ENCODE measurements at places on chromosomes 5 and 9.

DNA sequence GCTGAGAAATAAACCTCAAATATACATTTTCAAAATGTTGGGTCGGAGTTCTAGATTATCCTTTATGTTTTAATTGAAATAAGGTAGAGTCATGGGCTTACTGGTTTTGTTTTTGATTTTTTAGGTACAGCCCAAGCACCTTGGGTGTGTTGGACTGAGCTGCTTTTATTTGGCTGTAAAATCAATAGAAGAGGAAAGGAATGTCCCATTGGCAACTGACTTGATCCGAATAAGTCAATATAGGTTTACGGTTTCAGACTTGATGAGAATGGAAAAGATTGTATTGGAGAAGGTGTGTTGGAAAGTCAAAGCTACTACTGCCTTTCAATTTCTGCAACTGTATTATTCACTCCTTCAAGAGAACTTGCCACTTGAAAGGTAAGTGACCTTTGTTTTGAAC, 3.6 kb downstream of the CCNG1 start:
- DNase-seq = no peak

- DNase-seq = no peak
Measured at GRCh38 chr5:14851050-14851419, 20.5 kb downstream of the ANKH start.

GRCh38 chr5:142492781-142493281, 168.0 kb upstream of the SPRY4 start:
- DNase-seq = no peak

- DNase-seq = peak; percentile 75
Measured at GRCh38 chr9:131270171-131271015, 5.9 kb downstream of the FAM78A start.

DNA sequence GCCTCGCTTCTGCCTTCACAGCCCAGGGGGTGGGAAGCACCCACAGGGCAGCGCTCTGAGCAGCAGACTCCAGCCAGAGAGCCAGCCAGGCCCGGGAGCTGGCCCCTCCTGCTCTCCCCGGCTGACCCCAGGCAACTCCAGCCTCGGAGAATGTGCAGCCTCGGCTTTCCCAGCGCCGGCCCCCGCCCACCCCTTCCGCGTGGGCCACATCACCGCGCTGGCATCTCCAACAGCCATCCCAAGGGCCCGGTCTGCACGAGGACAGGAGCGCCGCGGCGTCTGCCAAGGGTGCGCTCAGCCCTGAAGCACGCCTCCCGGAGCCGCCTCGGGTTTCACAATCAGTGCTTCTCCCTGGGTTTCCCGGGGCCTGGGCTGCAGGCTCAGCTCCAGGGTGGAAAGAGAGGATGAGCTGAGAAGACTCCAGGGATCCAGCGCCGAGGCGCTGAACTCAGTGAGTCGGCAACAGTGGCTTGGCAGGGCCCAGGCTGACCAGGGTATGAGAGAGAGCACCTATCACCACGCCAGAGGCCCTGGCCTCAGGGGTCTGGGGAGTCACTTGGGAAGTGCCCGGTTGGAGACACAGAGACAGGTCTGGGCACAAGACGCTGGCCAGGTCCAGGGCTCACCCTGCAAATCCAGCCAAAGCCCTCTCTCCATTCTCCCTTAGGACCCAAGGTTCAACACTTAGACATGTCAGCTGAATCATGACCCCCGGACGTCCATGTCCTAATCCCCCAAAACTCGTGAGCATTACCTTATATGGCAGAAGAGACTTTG, 79.6 kb downstream of the ADAMTS2 start:
- DNase-seq = no peak

DNA sequence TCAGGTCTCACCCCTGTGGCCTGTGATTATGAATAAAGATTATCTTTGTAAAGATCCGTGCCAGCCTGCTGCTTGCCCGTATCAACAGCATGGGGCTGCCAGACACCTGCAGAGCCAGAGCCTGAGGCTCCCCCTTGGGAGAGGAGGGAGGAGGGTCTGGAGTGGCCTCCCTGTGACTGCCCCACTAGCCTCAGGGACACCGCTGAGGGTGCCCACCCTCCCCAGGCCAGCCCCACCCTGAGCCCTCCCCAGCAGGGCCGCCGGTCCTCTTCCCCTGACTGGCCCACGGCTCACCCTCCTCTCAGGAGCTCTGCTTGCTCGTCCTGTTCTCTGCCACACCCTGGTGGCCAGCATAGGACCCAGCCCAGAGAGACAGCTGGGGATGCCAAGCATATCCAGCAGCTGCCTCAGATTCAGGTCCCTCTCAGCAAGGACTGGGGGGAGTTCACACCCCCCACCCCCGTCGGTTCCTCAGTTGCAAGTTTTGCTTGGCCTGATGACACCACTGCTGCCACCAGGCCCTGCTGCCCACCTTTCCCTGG, 1.9 kb downstream of the SSNA1 start:
- DNase-seq = no peak

- DNase-seq = no peak
Measured at GRCh38 chr5:54390015-54390414, 65.5 kb upstream of the HSPB3 start.

- DNase-seq = no peak
Measured at GRCh38 chr5:124438903-124439281, 307.5 kb downstream of the ZNF608 start.

GRCh38 chr5:153400931-153401330, 89.5 kb upstream of the GRIA1 start:
- DNase-seq = no peak

DNA sequence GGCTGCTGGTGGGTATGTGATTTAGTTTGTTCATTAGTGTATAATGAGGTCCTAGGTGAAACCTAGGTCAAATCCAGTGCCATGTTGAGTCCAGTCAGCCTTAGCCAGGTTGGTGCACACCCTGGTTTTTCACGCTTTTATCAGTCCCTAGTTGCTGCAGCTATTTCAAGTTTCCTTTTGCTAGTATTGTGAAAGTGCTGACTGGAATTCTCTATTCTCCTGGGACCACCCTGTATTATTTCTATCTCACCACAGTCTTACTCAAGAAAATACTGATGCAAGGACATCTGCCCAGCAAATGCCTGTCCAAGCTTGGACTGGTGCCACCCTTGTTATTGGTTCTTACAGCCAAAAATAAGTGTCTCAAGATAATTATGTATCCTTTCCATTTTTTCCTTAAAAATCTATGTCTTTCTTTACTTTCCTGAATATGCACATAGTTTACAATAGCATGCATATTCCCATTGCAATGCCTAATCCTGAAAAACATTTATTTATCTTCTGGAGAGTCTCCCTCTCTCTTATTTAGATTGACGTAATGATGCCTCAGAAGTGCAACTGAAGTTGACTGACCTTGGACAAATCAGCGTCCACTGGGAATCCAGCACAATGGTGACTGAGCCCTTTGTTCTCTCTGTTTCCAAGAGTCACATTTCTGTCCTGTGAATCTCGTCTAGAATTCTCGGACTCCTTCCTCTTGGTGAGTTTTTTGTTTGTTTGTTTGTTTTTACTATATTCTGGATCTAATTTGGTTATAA, 1075.0 kb downstream of the CDH9 start:
- no peak for DNase-seq

DNA sequence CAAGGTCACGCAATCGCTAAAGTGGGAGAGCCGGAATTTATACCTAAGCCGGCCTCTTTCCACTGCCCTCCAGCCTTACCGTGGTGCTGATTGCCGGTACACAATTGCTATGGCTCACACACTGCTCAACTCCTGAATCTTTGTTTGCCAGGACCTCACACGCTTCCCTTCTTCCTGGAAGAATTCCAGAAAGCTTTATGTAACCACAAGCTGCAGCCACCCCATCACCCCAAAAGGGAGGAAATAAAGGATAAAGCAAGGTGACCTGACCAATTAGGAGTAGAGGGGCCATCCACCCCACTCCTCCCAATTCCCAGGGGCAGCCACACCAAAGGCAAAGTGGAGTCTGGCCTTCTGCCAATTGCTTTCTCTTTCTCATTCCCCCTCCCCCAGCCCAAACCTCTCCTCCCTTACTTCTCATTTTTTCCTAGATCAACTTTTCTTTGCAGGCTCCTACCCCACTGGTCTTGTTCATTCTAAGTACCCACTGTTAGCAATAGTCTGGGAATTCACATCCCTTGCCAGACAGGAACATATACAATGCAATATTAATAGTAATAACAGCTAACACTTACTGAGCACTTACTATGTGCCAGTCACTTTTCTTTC, 18.0 kb upstream of the CDC23 start:
- DNase-seq = no peak

GRCh38 chr5:38734353-38734752, 111.5 kb upstream of the OSMR start:
- no peak for DNase-seq

GRCh38 chr9:35364817-35365585, 124.9 kb upstream of the RUSC2 start:
- no peak for DNase-seq

DNA sequence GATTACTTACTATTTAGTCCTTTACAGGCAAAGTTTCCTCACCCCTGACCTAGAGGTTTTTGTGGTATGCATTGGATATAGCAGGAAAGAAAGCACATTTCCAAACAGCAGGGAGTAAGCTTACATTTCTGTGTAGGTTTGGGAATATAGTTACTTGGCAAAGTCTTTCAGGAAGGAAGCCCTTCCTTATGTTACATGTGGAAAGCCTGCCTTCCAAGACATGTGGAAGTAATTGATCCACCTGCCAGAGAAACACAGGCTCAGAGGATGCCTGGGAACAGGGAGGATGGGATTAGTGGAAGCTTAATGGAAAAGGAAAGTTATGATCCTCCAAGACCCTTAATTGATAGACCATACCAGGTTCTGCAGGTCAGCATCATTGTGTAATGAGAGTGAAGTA, 87.3 kb upstream of the PPP1R2B start:
- DNase-seq = no peak

DNA sequence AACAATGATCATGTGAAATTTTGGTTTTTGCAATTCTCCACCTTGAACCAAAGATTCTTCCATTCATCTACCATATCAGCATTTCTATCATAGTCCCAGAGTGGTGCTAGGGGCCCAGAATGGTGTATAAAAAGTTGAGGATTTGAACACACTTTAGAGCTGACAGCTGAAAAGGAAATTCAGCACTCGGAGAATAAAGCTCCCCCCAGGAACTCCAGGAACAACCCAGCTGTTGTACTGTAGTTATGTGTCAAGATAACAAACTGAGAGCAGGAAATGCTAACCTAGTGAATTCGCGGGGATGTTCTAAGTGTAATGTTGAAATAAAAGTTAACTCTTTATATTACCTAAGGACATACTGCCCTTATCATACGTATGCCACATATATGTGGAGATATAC, 216.7 kb downstream of the NFIB start:
- DNase-seq = no peak

DNA sequence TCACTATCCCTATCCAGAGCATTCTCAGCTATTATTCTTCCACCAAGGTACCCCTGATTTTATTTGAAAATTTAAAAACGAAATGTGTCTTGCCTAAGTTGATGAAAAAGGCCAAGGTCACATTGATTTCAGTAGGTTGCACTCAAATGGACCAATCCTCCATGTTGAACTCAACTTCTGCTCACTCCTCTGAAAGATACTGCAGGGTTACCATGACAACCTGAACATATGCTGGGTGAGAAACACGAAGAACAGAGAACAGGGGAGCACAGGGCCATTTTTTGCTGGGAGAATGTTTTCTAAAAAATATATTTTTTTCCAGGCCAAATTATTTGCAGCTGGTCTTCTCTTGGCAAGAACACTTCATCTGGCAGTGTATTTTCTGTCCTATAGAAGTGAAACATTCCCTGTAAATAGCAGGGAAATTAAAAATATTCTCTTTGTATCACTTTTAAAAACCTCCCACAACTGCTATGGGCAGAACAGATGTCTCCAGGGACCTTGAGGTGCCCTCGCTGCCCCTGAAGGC, 215.9 kb downstream of the NXNL2 start:
- no peak for DNase-seq

DNA sequence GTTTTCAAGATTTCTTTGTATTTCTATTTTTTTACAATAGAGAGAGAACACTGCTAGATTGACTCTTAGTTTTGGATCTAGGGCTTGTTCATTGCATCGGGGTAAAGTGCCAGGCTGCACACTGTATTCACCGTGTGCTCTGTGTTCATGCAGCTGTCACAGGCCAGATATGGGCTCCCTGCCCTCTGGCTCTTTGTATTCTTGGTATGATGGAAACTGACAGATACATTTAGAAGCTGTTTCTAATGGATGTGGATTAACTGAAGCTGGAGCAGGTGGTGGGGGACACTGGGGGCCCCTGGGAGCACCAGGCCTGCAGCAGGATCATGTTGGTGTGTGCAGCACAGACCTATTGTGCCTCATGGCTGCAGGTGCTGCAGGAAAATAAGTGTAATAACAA, 28.0 kb downstream of the SLC36A1 start:
- DNase-seq = no peak

GRCh38 chr9:3948826-3949556, 350.9 kb downstream of the GLIS3 start:
- no peak for DNase-seq
